H1 (cell line): ENCODE measurements at places on chromosomes 5 and 9.

GRCh38 chr5:167247816-167248215, 1043.6 kb upstream of the WWC1 start:
- DNase-seq = no peak

GRCh38 chr5:109192027-109192426, 217.7 kb downstream of the PJA2 start:
- DNase-seq = no peak

DNA sequence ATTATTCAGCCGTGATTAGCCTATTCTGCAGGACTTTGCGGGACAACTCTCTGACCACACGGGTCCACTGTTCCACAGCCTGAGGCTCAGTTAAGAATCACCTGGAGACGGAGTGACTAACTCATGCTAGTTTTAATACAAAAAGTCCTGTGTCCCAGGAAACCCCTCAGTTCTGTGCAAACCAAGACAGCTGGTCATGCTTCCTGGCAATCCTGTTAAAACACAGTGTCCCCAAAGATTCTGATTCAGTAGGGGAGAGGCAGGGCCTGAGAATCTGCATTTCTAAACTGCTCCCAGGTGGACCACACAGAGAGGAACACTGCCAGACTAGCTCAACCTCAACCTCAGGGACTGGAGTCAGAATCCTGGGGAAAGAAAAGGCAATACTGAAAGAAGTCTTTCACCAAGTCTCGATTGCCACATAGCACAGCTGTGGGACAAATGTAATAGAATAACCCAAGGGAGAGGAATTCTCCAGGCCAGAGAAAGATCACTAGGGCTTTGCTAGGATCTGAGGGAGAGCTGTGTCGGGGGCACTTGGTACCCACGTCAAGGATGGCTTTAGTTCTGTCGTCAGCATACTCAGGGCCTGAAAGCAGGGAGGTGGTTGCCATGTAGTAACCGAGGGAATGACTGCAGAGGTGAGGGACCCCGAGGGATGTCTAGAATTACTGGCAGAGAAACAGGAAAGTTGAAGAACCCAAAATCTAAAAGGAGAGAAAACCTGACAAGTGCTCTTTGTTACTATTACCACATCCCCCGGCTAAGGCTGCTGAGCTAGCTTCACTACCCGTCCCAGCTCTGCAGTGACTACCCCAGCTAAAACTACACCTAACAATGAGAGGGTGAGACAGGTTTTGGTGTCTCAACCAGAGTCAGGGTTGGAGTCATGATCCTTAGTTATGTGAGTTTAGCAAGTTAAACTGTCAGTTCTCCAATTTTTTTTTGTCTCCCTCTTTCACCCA, 8.6 kb downstream of the SUSD1 start:
- DNase-seq = no peak

GRCh38 chr5:92544036-92544435, 1037.0 kb downstream of the NR2F1-AS1 start:
- no peak for DNase-seq

GRCh38 chr9:95435074-95435728, 81.6 kb downstream of the PTCH1 start:
- DNase-seq = no peak

GRCh38 chr5:55820488-55820887, 30.7 kb upstream of the IL31RA start:
- DNase-seq = no peak

DNA sequence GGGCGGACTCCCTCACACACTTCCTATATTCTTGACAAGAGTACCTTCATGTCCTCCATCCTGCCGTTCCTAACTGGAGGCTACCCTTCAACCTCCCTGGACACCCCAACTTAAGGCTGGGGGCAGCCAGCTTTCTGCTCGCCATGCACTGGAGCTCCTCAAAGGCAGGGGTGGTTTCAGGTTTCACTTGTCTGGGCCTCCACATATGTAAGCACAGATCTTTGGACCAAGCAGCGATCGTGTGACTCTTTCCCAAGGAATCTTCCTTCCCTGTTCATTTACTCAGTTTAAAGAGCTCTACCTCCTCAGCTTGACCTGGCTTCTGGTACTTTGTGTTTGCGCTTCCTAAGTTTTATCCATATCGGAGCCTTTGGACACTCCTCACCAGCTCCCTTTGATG, 34.2 kb upstream of the TRPC7 start:
- DNase-seq = no peak

GRCh38 chr5:31225118-31225517, 31.6 kb downstream of the CDH6 start:
- no peak for DNase-seq

GRCh38 chr5:172648013-172648381, 6.9 kb downstream of the NEURL1B start:
- DNase-seq = no peak

DNA sequence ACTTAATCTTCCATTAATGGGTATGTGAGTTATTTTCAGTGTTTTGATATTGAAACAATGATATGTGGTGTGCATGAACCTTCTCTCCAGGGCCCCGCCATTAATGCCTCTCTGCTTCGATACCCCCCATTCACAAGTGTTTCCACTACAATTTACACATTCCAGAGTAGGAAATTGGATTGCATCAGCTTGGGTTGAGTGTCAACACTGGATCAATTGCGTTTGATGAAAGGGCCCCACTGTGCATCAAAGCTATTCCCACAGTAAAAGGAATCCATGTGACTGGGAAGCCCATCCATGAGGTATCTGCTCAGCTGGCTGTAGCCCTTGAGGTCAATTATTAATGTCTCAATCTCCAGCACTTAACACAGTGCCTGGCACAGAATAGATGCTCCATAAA, 17.8 kb upstream of the LVRN start:
- DNase-seq = no peak

- DNase-seq = no peak
These were observed 190.5 kb downstream of the LURAP1L start for GRCh38 chr9:12965303-12965702.

- no peak for DNase-seq
These were observed 86.7 kb downstream of the LIFR start for GRCh38 chr5:38469707-38470267.

DNA sequence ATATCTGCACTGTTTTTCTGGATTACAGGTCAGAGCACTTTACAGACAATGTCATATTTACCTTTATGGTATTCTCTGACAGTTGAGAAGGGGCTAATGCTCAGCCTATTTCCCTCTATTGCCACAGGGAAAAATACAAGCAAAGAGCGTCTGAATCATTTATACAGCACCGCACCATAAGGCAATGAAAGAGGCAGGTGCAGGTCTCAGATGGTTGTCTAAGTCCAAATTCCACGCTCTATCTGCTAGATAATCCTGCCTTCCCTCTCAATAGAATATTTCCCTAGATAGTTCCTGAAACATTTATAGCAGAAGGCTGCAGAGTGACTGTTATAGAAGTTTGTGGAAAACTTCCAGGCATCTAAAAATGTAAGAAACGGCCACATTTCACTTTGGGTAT, 446.1 kb upstream of the CDH6 start:
- DNase-seq = no peak

GRCh38 chr9:14661421-14662059, 31.7 kb downstream of the ZDHHC21 start:
- DNase-seq = no peak

DNA sequence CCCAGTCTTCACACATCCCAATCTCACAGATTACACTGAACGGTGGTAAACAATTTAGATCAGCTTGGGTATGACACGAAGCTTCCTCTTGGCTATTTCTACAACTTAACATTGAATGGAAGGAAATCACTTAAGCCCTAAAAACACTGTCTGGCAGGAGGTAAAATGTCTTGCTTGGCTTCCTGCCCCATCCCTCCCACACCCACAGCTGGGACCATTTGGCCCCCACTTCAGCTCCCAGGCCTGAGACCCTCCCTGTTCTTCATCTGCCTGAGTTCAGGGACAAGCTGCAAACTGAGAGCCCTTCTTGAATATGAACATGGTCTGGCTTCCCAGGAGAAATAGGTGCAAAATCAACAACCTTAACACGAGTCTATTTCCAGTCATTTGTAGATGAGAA, 3.4 kb upstream of the COL15A1 start:
- DNase-seq = no peak

DNA sequence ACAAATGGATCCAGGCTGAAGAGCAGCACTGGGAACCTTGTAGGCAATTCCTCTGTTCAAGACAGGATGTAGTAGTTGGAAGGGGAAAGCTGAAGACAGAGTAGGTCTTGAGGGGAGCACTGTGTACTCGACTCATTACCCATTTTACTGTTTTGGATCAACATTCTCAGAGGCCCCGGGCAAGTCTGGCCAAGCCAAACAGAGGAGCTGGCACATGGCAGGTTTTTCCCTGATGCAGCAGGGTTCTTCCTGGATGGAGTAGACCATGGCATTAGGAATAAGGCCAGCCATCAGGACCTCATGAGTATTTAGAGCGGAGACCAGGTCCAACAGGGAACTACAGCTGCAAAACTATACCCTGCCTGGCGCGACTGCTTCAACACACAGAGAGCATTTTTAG, 4.4 kb downstream of the SVEP1 start:
- no peak for DNase-seq

GRCh38 chr5:40677456-40677855, 2.3 kb upstream of the PTGER4 start:
- no peak for DNase-seq

DNA sequence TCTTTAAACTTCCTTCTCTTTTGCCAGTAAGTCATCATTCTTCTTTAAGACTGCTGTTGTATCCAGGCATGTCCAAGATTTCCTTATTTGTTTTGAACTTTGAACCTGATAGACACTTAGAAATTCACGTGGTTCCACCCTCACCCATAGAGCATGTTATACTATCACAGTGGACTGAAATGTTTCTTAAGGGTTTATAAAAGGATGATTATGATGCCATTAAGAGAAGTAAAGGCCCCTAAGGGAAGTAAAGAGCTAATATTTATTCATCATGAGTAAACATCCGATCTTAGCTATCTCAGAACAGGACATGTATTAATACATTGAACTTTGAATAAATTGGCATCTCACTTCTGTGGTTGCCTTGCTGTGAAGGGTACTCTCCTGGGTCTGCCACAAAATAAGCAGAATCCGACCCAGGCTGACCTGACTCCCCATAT, 49.8 kb downstream of the PRKACG start:
- DNase-seq = no peak

GRCh38 chr9:82604947-82605656, 457.8 kb downstream of the RASEF start:
- DNase-seq = no peak

GRCh38 chr9:121369595-121370265, at the start of gene STOM:
Gene STOM (minus strand): TSS chr9:121370250. CDS start chr9:121370187, 63 bp downstream.
- no peak for DNase-seq

DNA sequence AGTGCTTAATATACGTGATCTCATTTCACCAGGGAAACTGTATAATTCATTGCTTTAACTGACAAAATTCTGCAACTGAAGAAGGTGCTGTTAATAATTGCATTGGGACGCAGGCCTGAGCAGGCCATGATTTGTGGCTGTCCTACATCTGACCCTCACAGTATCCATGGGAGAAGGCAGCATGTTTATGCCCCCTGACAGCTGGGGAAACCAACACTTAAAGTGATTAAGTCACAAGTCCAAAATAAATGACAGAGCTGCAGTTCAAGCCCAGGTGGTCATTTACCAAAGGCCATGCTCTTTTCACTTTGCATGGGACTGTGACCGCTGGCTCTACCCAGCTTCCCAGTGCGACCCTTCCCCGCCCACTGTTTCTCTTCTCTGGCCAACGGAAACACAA, 30.5 kb upstream of the KCNMB1 start:
- no peak for DNase-seq

- DNase-seq = no peak
These were observed 256.9 kb downstream of the HINT1 start for GRCh38 chr5:130908186-130908585.

DNA sequence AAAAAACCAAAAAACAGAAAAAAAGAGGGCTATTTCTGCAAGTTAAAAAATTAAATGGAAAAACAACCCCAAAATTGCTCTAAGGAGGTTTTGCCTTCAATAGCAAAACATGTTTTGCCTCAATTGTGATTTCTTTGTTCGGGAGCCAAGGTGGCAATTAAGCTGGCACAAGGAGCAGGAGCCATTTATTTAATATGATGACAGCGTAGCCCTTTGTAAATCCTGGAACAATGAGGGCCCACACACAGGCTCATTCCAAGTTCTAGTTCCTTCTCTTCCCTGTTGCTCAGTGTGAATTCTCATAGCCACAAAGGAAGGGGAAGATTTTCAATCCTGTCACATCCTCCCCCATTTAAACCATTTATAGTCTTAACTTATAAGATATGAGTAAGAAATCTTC, 353.2 kb downstream of the PDE4D start:
- no peak for DNase-seq

GRCh38 chr5:54533541-54534190, 16.1 kb downstream of the SNX18 start:
- DNase-seq = no peak

GRCh38 chr9:17272536-17272935, 137.7 kb downstream of the CNTLN start:
- no peak for DNase-seq

DNA sequence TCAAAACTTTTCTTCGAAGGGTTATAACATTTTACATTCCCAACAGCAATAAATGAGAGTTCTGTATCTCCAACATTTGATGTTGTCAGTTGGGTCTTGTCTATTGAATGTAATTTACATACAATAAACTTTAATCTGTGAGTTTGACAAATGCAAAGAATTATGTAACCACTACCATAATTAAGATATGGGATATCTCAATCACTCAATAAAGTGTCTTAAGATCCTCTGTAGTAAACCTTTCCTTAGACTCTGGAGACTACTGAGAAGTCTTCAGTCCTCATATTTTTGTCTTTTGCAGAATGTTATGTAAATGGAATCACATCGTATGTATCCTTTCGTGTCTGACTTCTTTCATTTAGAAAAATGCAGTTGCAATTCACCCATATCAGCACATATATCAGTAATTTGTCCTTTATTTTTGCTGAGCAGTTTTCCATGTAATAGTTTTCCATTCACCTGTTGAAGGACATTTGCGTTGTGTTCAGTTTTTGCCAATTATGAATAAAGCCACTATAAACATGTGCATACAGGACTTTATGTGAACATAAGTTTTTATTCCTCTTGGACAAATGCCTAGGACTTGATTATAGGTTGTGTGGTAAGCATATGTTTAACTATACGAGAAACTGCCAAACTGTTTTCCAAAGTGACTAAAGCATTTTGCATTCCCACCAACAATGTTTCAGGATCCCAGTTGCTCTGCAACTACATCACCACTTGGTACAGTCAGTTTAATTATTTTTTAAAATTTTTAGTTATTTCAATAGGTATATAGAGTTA, 784.6 kb upstream of the ZNF608 start:
- no peak for DNase-seq

- DNase-seq = peak; percentile 67
These were observed 83.3 kb downstream of the ZNF354C start for GRCh38 chr5:179143446-179143845.

DNA sequence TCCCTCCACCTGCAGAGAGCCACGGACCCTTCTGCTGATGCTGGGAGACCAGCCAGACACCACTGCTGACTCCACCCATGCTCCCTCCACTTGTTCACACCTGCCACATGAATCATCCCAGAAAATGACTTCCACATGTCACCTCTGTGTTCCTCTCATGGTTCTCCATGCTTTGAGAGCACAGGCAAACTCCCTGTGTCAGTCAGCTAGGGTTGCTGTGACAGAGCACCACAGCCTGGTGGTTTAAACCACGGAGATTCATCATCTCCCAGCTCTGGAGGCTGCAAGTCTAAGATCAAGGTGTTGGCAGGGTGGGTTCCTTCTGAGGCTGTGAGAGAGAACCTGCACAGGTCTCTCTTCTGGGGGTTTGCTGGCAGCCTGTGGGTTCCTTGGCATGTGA, 381.4 kb downstream of the GADD45G start:
- no peak for DNase-seq
